Gastrocnemius medialis (tissue), 4 donors: ENCODE measurements at places on chromosomes 16 and 17. TPM values are rescaled to one million over a fixed set of nuclear protein-coding genes. Genes with fewer than 3 reads are reported as not detected.

Gene TSR1
- 81.6 TPM for total RNA-seq

Gene UTP18
- total RNA-seq = 29.9 TPM

Gene MYH1
- total RNA-seq = 1,569 TPM

Gene CSF3
- total RNA-seq = 19.9 TPM

Gene TPSB2
- total RNA-seq = 14.3 TPM

Gene CD300C
- total RNA-seq = not detected
